Fibroblast of lung (primary cell): ENCODE measurements at places on chromosomes 12 and 14. TPM values are rescaled to one million over a fixed set of nuclear protein-coding genes. Genes with fewer than 3 reads are reported as not detected.

Gene GPR68
- total RNA-seq: 0.26 and 0.66 TPM in 2 replicates

Gene SYNDIG1L
- not detected in 2 replicates for total RNA-seq

Gene TCTN1
- 24.9 and 27.4 TPM in 2 replicates for total RNA-seq

Gene TAMALIN
- 11.3 and 12.1 TPM in 2 replicates for total RNA-seq

Gene TSPAN19
- total RNA-seq: not detected in 2 replicates

Gene PRPH
- total RNA-seq: 0.26 and 0.50 TPM in 2 replicates

Gene HELB
- total RNA-seq: 2.6 and 3.1 TPM in 2 replicates

Gene SCN8A
- 12.8 and 27.2 TPM in 2 replicates for total RNA-seq

Gene GZMH
- not detected in 2 replicates for total RNA-seq

Gene OR6C3
- not detected in 2 replicates for total RNA-seq

Gene SMCO2
- 0.26 TPM in 1 of 2 replicates, not detected in the other for total RNA-seq

Gene SLCO1B3
- total RNA-seq: not detected in 2 replicates

Gene DDN
- total RNA-seq: under 0.01 TPM in 2 replicates

Gene LRRC10
- total RNA-seq: not detected in 2 replicates

Gene CLEC4D
- not detected in 2 replicates for total RNA-seq
